ENCODE measurements at places on chromosomes 5 and 9. TPM values are rescaled to one million over a fixed set of nuclear protein-coding genes. Genes with fewer than 3 reads are reported as not detected.

DNA sequence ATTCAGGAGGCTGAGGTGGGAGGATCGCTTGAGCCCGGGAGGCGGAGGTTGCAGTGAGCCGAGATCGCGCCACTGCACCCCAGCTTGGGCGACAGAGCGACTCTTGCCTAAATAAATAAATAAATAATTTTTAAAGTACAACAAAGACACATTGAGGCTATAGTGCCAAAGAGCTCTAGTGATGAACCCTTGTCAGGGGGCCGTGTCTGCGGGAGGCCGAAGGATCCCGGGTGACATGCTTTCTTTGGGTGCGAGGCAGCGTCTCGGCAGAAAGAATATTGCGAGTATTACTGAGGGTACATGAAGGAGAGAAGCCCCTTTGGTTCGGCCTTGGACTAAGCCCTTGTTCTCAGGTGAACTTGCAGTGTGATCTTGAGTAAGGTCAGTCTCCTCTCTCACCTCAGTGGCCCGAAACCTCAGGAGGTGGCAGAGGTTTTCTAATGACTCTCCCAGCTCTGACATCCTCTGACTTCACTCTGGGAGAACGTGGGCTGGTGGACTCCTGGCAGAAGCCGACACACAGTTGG lies 397 bp upstream of the RECK start:
- peaks cover 34% of the 10 kb centered on the region for H3K4me1 ChIP-seq
- H3K27ac ChIP-seq = peak overlapping the region; percentile 49
- H3K36me3 ChIP-seq = no peaks in the 10 kb centered on the region
- H3K4me3 ChIP-seq = peak overlapping the region; percentile 83
- H3K27me3 ChIP-seq = no peaks in the 10 kb centered on the region

Gene CFAP157
- total RNA-seq = not detected

GRCh38 chr5:132434416-132435286 lies 55.9 kb downstream of the IRF1 start:
- DNase-seq = no peak
- peaks cover 85% of the 10 kb centered on the region for H3K4me1 ChIP-seq
- H3K27me3 ChIP-seq = no peaks in the 10 kb centered on the region

Gene PCDHB6
- total RNA-seq = not detected
